ENCODE measurements at places on chromosomes 12 and 14.
A peak's percentile ranks its signal among the peaks of the same experiment; 100 is the strongest.

GRCh38 chr14:36319899-36320199 is 588 bp downstream of the MBIP start:
- no peak for DNase-seq

- no peak for DNase-seq
These were observed 19.0 kb downstream of the PRPF40B start for GRCh38 chr12:49642370-49642802.

DNA sequence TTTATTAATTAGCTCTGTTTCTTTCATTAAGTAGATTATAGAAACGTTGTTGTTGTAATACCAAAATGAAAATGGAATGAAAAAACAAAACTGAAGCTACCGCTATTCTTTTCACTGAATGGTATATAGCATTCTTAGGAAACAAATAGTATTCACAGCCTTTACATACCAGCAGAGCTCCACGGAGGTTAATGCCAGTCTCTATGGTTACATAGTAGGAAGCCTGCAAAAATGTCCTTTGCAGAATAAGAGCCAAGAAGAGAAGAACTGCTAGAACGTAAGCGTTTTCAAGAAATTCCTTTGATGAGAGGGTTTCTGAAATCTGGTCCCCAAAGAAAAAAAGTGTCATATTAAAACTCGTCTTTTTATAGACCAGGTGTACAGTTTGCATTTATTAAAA is 30.6 kb downstream of the ABCC9 start:
- DNase-seq: no peak

DNA sequence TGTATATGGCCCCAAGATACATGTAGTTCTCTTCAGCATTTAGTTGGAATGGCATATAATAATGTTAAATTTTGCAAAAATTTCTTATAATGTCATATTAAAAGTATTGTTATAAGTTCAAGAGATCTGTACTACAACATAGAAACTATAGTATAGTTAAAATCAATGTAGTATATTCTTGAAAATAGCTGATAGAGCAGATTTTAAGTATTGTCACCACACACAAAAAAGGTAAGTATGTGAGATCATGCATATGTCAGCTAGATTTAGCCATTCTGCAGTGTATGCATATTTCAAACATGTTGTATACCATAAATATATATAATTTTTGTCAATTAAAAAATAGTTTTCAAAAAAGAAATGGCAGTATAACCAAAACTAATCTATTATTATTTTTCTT is 86.5 kb downstream of the PLBD1 start:
- DNase-seq: no peak

DNA sequence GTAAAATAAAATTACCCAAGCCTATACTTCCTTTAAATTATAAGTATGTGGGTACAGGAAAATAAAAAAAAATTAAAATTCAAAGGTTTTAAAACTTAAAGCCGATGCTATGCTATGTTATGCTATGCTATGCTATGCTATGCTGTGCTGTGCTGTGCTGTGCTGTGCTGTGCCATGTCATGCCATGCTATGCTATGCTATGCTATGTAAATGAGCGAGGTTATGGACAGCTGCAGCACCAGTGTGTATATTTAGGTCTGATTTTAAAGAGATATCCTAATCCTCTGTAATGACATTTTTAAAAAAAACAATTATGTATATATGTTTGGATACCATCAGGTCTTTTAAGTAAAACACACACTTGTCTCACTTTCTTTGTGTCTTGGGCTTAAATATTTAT is 1822.0 kb upstream of the SEL1L start:
- no peak for DNase-seq

GRCh38 chr14:52801014-52801712 is 9.8 kb upstream of the GNPNAT1 start:
- DNase-seq: peak; percentile 53

- peak; percentile 28 for DNase-seq
These were observed 8.5 kb downstream of the KLHL33 start for GRCh38 chr14:20427231-20428009.

DNA sequence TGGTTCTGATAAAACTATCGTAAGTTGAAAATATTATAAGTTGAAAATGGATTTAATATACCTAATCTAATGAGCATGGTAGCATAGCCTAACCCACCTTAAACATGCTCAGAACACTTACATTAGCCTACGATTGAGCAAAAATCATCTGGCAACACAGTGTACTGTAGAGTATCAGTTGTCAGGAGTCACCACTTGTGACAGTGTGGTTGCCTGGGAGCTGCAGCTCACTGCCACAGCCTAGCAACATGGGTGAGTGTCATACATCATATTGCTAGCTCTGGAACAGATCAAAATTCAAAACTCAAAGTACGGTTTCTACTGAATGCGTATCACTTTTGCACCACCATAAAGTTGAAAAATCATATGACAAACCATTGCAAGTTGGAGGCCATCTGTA is 203.5 kb downstream of the ATXN7L3B start:
- DNase-seq: no peak

DNA sequence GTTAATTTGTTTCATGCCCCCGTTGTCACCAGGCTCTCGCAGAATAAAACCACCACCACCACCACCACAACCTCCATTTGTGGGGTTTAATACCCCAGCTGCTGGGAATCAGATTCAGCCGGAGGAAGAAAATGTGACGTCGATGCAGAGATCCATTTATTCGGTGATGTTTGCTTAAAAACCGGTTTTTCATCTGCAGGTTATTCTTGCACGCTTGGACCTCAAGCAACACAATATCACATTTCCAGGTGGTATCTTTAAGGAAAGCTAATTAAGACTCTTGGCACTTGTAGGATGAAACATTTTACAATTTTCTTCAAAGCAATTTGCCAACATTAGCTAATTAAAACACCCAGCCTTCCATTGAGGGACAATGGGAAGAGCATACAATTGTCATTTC is 39.8 kb downstream of the SPRING1 start:
- no peak for DNase-seq

DNA sequence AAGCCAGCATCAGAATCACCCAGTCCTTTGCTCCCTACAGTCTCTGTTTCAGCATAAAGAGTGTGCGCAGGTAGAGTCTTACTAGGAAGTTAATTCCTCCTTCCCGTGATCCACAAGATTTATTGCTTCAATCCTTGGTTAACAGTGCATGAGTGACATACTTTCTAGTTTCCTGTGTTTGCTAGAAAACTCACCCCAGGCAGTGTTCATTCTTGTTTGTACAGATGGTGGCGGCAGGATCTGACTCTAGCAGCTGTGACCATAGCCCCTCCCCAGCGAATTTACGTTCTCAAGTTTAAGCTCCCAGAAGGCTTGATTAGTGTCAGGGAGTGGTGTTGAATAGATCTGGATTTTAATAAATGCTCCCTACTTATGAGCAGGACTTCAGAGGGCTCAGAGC is 75.9 kb upstream of the ANO2 start:
- no peak for DNase-seq

DNA sequence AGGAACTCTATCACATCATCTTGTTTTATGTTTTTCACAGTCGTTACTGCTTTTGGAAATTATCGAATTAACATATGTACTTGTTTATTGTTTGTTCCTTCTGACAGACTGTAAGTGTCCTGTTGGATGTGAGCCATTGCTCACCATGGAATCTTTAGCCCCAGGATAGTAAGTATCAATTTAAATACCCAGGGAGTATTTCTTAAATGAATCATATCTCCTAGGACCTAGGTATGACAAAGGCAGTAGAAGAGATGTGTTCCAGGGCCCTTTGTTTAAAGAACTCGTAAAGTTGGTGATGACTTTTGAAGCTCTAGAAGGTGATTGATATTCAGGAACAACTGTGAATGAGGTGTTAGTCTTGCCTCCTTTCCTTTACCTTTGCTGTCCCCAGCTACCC is 30.3 kb upstream of the STRAP start:
- no peak for DNase-seq

GRCh38 chr12:2415568-2415944 is 362.8 kb downstream of the CACNA1C start:
- no peak for DNase-seq

DNA sequence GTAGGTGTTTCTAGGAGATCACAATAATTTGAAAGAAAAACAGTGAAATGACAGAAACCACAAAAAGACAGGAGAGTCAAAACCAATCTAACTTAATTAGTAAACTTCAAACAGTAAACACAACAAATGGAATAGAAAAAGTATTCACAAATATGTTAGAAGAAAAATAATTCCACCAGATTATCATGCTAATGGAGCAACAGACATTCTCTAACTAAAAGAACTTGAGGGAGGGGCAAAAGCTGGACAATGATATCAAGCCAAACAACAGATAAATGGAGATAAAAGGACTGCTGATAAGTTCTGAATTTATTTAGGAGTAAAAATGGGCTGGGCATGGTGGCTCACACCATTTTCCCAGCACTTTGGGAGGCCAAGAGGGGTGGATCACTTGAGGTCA is 28.7 kb downstream of the CRY1 start:
- DNase-seq: no peak

- no peak for DNase-seq
These were observed 130.7 kb downstream of the SLC38A6 start for GRCh38 chr14:61111731-61112130.

- no peak for DNase-seq
These were observed 28.7 kb upstream of the REP15 start for GRCh38 chr12:27667540-27667939.

- DNase-seq: no peak
These were observed 1108.8 kb upstream of the SEL1L start for GRCh38 chr14:82642425-82642824.

DNA sequence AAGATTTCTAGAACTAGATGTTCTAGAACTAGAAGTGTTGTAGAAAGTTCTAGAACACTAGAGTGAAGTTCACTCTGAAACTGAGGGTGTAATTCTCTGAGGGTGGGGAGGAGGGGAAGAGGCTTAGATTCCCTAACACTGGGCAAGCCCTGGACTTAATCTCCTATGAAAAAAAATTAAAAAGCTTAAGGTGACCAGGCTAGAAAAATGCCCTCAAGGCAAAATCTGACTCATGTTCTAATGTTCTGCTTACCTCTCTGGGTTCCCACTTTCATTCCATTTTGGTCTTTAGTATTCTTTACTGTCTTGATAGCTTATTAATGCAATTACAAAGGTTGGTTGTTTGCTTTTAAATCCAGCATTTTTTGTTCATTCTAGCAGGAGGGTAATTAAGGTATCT is 101.5 kb downstream of the KICS2 start:
- DNase-seq: no peak

DNA sequence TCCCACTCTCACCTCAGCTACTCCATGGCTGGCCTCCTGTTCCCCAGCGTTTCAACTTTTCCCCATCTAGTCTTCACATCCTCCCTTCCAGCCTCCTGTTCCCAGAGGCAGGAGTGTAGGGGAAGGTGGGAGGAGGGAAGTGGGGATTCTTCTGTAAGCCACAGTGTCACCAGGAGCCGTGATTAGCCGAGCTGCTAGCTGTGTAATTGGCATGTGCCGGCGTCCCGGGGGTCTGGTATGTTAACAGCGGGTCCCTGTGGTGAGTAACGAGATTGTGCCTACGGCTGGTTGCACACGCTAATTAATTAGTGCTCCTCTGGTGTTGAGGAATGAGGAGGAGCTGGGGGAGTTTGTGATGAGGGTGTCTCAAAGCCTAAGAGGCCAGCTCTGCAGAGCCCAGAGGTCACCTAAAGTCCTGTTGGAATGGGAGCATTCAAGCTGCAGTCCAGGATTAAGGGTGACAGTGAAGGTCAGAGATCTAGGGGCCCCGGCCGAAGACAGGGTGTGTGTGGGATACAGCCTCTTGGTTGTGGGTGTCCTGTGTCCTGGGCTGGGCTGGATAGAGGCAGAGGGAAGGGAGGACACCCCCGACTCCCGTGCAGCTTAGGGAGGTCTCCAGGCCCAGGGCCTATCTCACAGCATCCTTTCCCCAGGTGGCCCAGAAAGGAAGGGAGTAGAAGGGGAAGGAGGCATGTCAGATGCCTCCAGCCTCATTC is 10.0 kb upstream of the CALCOCO1 start:
- DNase-seq: no peak

DNA sequence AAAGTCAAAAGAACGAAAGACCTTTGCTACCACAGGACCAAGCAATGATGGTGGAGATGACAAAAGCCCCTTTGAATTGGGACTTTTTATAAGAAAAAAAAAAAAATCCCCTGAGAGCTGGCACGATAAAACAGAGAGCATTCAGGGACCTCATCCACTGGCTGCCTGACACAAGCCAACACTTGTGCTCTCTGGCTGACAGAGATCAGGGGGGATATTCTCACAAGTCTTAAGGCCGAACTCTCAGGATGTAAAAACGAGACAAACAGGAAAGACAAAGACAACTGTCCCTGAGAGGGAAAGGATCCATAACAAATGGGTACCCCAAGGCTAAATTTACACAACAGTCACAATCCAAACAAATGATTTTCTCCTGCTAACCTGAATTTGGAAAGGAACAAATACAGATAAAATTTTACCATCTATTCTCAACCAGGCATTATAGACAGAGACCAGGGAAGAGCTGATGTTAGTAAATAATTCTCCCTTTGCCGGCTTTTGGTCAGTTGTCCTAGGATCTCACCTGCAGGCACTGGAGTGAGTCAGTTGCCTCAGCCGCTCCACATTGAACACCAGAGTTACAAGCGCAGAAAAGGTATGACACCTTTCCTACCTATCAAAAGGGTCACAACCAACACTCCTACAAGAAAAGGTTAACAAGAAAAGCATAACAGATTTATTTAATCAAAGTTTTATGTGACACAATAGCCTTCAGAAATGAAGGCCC is 37.9 kb upstream of the GARIN6 start:
- DNase-seq: no peak

DNA sequence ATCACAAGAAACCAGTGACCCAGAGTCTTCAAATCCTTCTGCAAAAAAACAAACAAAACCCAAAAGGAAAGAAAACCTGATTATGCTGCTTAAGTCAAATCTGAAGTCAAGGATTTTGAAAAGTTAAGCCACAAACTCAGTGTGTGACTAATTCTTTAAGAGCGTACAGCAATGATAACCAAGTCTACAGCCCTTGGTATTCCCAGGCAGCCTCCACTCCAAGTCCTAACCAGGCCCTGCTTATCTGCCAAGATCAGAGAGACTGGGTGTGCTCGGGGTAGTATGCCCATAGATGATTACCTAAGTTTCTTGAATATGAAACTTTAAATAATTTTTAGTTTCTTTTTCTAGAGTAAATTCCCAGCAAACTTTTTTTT is 13.1 kb downstream of the PGAM5 start:
- no peak for DNase-seq

DNA sequence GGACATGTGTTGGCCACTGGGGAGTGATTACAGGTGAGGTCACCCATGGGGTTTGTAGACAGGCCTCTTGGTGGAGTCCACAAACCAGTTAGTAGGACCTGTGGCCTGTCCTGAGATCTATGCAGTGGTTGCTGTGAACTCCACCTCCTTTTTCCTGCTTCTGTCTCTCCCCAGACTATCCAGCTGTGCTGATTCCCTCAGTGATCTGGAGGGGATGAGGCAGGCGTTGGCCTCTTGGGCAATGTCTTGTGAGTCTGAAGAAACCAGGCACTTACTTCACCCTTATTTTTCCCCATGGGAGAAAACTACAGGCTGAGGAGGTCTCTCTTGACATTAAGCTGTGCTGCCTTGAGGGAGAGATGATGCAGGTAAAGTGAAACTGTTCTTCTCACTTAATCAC is 257.2 kb upstream of the PRICKLE1 start:
- no peak for DNase-seq

DNA sequence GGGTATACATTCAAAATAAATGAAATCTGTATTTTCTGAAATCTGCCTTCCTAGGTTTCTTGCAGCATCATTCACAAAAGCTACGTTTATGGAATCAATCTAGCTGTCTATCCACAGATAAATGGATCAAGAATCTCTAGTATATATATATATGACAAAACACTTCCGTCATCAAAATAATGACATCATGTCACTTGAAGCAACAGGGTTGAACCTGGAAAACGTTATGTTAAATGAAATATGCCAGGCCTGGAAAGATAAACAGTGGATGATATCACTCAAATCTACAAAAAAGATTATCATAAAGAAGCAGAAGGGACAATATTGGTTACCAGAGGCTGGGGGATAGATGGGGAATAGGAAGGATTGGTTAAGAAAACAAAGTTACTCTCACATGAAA is 28.6 kb downstream of the ASCL4 start:
- DNase-seq: no peak

Data from amniotic stem cell (primary cell).